ENCODE measurements at places on chromosomes 5 and 9.
A peak's percentile ranks its signal among the peaks of the same experiment; 100 is the strongest.

DNA sequence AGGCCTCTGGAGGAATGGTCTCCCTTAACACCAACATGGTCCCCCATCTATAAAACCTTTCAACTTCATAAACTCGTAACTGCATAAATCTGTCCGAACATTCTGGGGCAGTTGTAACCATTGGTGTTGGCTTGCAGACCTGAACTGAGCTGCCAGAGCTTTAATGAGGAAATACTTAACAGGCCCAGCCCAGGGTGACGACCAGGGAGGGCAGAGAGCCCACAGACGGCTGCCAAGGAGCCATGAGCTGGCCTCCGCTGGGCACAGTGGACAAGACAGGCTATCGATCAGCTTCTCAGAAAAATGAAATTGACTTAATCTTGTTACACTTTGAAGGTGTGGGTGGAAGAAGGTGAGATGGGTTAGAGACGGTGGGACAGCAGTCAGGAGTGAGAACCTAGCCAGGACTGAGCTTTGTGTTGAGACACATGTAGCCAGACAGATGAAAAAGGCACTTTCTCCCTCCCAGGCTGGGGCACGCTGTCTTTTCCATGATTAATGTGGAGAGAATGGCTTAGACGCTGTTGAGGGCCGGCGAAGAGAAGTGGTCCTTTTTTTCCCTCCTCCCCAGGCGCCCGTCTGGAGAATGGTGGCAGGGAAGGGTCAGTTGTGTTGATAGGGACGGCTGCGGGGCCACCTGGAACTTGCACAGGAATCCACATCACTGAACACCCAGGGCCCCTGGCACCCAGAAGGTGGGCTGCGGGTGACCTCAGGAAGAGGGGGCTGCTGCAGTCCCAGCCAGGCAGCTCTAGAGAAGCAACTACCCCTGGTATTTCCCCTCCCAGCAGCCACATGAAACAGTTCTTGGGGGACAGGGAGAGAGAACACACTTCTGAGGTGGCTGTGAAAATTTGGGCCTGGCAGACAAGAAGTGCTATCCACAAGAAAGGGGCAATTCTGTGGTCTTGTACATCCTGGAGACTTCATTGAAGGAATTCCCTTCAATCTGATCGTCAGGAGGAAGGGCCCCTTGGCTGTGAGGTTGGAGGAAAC lies 27.3 kb upstream of the TCOF1 start:
- DNase-seq = no peak

DNA sequence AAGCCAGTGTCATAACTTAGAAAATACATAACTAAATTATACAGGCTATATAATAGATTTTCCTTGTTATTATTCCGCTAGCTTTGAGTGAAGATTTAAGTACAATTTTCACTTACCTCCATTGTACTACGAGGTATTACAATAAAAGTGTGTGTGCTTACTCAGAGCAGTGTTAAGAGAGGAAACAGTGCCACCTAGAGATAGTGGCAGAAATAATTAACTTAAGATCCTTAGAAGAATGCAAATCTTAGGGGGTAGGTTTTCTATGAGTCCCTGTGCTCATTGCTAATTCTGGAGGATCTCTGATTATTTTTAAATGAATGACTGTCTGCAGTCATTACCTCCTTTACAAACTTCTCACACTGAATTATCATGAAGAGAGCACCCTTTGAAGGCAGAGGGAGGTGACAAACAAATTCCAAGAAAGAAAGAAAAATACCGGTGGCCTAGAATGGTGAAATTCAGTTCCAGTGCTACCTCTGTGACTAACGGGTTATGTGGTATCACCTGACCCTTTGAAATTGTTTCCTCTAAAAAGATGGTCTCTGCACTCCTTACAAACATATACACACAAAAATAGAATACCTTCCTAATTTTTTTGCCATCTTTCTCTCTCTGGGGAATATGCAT lies 379.8 kb downstream of the TRIM36 start:
- peak; percentile 61 for DNase-seq

- DNase-seq = no peak
Observed at GRCh38 chr5:83767409-83767992, 46.8 kb upstream of the HAPLN1 start.

DNA sequence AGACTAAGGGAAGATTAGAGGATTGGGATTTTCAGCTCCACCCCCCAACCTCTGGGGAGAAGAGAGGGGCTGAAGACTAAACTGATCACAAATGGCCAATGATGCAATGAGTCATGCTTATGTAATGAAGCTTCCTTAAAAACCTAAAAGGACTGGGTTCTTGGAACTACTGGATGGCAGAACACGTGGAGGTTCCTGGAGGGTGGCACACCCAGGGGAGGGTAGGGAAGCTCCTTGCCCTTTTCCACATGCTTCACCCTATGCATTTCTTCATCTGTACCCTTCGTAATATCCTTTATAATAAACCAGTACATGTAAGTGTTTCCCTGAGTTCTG lies 48.6 kb downstream of the ARHGEF28 start:
- DNase-seq = no peak

GRCh38 chr5:10801931-10802666 lies 41.1 kb upstream of the DAP start:
- DNase-seq = peak; percentile 10

GRCh38 chr5:39016587-39017275 lies 57.5 kb downstream of the RICTOR start:
- DNase-seq = no peak

- DNase-seq = peak; percentile 68
Observed at GRCh38 chr5:27266184-27266583, 227.8 kb upstream of the CDH9 start.

GRCh38 chr9:80831751-80832150 lies 857.6 kb downstream of the TLE1 start:
- DNase-seq = no peak

- DNase-seq = no peak
Observed at GRCh38 chr9:127812936-127813675, 10.4 kb downstream of the FPGS start.

DNA sequence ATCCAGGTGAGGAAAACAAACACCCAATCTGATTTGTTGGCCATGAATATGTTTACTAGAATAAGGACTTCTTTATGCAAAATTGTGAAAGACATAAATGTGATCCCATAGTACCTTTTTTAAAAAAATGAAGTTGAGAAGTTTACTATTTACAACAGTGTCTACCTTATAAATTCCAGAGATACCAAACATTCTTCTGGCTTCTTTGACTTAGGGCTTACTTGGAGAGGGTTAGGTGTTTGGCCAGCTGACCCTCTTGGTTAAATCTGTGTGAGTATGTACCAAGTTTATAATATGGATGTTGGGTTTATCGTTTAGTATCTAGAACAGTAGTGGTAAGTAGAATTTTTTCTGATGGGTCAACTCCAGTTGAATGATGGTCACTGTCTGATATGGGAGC lies 212.3 kb downstream of the DOCK8 start:
- DNase-seq = no peak

GRCh38 chr9:112063151-112063550 lies 111.9 kb downstream of the SUSD1 start:
- no peak for DNase-seq

GRCh38 chr9:121640076-121640475 lies 11.4 kb upstream of the DAB2IP start:
- no peak for DNase-seq

DNA sequence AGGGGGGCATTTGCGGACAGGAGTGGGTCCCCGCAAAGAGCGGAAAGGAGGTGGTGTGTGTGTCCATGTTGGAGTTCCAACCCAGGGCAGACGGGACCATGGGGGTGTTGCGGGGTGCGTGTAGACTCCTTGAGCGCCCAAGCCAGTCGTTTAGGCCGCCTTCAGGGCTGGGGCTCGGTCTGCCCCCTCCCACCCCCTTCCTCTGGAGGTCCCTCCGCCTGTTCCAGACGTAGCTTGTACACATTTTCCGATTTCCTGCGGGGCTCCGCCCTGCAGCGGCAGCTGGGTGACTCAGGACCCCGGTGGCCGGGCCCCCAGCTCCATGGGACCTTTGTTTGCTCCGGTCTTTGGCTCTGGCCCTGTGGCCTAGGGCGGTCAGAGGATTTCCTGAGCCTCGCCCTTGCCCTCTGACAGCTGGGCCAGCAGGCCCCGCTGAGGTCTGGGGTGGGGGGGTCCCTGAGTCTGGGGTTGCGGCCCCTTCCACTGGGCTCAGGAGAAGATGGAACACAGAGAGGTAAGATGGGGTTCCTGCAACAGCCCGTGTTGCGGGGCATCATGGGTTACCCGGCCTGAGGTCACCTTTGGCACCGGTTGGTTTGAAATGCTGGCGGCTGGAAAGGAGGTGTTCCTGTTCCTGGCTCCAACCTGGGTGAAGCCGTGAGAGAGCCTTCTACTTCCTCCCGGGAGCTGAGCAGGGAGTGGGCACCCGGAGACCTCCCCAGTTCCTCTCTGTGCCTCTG lies 1.5 kb downstream of the PKN3 start:
- no peak for DNase-seq

- no peak for DNase-seq
Observed at GRCh38 chr9:125931211-125931610, 184.0 kb downstream of the PBX3 start.

- no peak for DNase-seq
Observed at GRCh38 chr5:158380661-158381060, 521.7 kb upstream of the CLINT1 start.

- DNase-seq = no peak
Observed at GRCh38 chr9:132804576-132805295, 73.3 kb downstream of the AK8 start.

DNA sequence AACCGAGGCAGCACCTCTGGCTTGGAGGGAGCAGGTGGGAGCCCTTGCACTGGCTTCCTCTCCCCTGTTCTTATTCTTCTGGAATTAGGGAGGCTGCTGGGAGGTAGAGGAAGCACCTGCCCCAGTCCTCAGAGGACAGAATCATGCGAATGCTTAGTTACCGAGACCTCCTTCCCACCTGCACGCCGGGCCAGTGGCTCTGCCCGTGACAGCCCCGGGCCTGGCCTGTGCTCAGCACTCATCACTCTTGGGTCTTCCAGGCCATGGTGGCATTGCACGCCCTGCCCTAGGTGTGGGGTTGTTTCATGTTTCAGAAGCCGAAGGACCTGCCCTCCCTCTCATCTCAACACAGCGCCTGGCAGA lies 45.3 kb upstream of the NKD2 start:
- DNase-seq = no peak

GRCh38 chr9:38263532-38263931 lies 129.0 kb upstream of the ALDH1B1 start:
- peak; percentile 17 for DNase-seq

DNA sequence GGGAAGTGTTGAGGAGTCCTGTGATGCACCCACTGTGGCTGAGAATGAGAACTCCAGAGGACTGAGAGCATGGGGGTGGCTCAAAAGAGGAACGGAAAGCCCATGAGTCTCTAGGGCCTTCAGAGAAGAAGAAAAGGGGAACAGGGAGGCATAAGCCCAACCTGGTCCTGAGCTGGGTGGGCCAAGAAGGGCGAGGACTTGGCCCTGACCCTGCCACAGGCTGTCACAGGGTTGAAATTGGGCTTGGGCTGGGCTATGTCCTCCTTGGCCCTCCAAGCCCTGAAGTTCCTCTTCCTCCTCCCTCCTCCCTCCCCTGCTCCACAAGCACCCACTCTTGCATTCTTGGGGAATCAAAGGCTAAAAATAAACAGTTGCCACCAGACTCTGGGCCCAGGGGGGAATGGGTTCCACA lies 49.3 kb upstream of the PPARGC1B start:
- peak; percentile 49 for DNase-seq

DNA sequence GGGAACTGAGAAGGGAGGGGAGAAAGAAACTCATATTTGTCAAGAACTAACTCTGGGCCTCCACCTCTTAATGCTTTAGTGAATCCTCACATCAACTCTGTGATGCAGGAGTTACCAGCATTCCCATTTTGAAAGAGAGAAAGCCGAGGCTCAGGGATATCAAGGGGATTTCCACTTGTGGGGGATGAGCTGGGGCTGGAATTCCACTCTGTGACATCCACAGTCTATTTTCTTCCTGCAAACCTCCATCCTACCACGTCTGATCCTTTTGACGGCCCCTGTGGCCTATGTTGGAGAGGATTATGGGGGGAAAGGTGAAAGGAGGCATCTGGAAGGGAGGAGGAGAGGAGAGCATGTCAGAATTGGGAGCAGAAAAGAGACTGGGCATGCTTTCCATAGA lies 9.0 kb downstream of the LCP2 start:
- DNase-seq = no peak

- DNase-seq = no peak
Observed at GRCh38 chr9:3857673-3858072, 331.9 kb upstream of the RFX3 start.

DNA sequence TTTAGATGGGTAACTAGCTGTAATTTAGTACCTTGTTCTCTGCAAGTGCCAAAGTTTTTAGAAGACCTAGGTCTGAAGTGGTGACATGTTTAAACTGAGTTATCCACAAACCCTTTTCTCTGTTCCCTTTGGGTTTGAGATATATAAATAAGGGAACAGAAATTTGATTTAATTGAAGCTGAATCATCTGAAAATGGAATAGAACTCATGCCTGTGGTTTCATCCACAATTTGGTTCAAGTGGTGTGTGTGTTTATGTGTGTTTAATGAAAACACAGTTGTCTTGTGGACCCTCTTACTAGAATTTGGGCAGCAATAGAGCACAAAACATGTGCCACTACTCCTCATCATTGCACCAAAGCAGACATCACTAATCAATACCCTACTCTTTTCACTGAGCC lies 216.9 kb downstream of the GLIS3 start:
- no peak for DNase-seq

DNA sequence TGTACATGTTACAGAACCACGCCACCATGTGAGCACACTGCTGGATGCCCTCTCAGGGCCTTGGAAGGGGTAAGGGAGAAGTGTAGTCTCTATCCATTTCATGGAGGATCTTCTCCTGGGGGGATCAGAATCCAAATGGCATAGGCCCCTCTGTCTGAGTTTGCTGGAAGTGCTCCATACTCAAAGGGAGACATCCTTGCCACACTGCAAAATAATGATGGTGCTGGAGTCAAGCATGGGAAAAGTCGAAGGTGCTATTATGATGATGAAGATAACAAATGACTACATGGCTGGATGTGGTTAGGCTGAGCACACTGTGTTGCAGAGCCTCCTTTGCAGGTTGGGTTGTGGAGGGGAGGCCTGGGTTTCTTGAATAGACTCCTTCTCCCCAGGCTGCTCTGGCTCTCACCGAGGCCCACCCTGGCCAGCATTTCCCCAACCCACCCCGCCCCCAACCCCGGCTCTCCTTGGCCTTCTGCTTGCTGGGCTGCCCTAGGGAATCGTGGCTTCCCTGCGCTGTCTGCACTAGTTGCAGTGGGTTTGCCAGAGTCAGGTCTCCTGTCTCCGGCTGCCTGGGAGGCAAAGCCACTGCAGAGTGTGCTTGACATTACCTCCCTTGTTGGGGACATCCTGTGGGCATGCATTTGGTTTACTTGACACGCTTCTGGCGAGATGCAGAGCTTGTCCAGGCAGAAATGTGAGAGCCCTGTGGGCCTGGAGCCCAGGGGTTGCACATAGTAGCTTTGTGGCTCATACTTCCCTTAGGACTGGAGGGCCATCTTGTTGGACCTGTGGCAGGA lies 3.0 kb downstream of the MVB12B start:
- DNase-seq = no peak

- no peak for DNase-seq
Observed at GRCh38 chr9:82668689-82669199, 394.2 kb downstream of the RASEF start.

Data from umbilical cord (tissue), 2 donors.